ENCODE measurements at places on chromosomes 16 and 17.

GRCh38 chr17:3503285-3503684, 27.5 kb downstream of the ASPA start:
- H3K4me3 ChIP-seq: no peak overlapping the region
- no peaks in the 10 kb centered on the region for H3K27me3 ChIP-seq
- no peak for DNase-seq
- no peak overlapping the region for H3K27ac ChIP-seq
- H3K36me3 ChIP-seq: no peaks in the 10 kb centered on the region

DNA sequence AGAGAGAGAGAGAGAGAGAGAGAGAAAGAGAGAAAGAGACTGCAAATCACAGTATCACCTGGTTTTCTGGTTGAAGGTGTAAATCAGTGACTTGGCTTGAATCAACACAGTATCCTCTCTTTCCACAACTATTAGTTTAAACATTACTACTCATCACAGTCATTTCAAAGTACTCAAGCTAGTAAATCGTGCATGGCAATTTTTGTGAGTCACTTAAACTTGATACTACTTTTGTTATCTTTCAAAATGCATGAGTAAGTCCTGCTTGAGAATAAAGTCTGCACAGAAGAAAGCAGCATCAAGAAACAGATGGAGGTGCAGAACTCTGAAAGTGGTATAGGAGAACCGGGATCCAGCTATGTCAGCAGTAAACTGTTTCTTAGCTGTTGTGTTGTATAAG, 535.4 kb downstream of the CDH8 start:
- H3K4me3 ChIP-seq: no peak overlapping the region
- DNase-seq: no peak
- no peaks in the 10 kb centered on the region for H3K27me3 ChIP-seq
- no peaks in the 10 kb centered on the region for H3K36me3 ChIP-seq

DNA sequence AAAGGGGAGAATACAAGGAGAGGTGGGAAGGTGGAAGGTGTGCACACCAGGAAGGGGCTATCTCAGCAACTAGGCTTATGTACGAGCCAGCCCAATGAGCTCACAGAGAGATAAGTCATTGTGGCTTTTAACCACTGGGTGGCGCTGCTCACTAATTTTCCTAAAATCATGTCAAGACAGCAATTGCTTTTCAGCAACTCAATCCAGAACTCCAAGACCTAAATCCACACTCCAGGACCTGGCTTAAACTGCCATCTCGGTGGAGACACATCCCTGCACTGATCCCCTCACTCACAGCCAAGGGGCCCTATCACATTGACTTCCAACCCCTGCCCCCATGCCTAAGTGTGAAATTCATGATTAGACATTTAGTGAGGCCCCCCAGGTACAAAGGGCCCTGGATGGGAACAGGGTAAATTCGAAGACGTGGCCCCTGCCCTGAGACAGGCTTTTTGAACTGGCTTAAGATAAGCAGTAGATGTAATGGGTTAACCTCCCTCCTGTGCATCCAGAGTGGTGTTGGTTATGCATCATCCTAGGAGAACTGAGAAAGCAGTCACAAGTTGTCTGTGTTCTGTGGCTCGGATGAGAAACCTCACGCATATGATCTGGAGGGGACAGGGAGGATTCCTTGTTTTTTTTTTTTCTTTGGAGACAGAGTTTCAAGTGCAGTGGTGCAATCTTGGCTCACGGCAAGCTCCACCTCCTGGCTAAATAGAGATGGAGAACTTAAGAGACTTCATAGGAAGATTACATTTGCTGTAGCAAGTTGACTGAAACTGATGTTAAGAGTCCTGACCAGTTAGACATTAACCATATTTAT, 11.5 kb downstream of the CCL16 start:
- no peaks in the 10 kb centered on the region for H3K4me1 ChIP-seq
- H3K27ac ChIP-seq: no peak overlapping the region
- no peaks in the 10 kb centered on the region for H3K27me3 ChIP-seq
- H3K4me3 ChIP-seq: no peak overlapping the region

DNA sequence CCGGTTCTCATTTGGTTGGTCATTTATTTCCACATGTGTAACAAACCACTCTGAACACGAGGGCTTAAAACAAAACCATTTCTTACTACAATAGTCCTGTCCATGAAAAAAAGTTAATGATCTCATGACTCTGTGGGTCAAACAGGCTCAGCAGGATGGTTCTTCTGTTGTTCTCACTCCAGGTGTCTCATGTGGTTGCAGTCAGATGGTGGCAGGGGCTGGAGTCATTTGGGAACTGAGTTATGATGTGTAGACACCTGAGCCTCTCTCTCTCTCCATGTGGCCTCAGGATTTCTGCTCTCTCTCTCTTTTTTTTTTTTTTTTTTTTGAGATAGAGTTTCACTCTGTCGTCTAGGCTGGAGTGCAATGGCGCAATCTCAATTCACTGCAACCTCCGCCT, 55.4 kb downstream of the RTN4RL1 start:
- H3K27me3 ChIP-seq: no peaks in the 10 kb centered on the region
- H3K4me3 ChIP-seq: no peak overlapping the region
- H3K4me1 ChIP-seq: peaks cover 5% of the 10 kb centered on the region
- no peak overlapping the region for H3K27ac ChIP-seq
- DNase-seq: no peak
- H3K36me3 ChIP-seq: no peaks in the 10 kb centered on the region

GRCh38 chr16:73056921-73057290, 9.0 kb upstream of the ZFHX3 start:
- peaks cover 46% of the 10 kb centered on the region for H3K4me1 ChIP-seq
- H3K27ac ChIP-seq: peak overlapping the region; percentile 88
- H3K27me3 ChIP-seq: no peaks in the 10 kb centered on the region
- H3K36me3 ChIP-seq: no peaks in the 10 kb centered on the region
- H3K4me3 ChIP-seq: peak overlapping the region; percentile 90
